Substantia nigra (tissue), 51 donors: ENCODE measurements at places on chromosomes 12 and 14.

GRCh38 chr12:84969226-84969625, 56.6 kb upstream of the SLC6A15 start:
- DNase-seq: no peak

DNA sequence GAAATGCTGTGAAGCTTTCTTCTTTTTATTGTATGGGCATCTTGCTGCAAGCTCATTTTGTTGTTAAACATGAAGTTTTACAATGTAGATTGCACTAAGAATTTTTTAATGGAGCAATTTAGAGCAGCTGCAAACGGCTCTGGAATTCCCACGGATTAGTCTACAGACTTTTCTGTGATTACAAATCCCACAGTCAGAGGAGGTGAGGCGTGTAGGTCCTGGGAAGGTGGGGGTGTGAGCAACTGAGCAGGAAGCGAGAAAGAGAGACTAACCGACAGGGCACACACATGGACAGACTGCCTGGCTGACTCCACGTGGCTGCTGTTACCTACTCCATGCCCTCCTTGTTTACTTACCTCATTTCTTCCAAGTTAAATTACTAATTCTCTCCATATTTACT, 348.5 kb downstream of the NPAS3 start:
- DNase-seq: no peak

DNA sequence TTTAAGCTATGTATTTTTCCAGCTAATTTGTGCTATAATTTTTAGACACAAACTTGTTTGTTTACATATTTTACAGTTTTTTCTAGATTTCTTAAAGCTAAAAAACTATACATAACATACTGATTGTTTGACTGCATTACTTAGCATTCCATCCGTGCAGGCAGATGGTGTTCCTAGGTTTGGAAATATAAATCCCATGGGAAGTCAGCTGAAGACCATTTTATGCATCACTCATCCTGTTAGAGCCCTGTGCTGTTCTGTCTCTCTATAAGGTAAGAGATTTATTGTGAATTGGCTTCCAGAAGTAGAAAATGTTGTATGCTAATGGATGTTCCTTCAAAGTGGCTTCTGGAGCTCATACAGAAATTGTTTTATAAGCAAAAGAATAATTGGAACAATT, 31.1 kb downstream of the RMST start:
- no peak for DNase-seq

- DNase-seq: no peak
Observed at GRCh38 chr14:63468294-63468693, 74.9 kb downstream of the PPP2R5E start.

DNA sequence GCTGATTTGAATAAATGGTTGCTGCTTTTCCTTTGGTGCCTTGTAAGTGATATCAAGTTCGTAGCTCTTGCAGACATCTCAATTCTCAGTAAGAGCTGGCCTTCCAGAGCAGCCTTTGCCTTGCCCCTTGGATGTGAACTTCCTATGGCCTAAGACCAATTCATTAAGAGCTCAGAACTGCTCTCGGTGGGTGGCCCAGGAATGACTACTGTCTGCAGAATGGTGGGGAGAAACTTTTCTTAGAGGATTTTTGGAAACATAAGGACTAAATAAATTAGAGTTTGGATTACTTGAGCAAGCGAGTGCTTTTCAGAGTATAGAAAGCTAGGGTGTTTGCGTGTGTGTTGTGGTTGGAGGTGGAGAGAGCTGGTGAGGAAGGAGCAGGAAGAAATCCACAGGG, 306.4 kb upstream of the TBX3 start:
- no peak for DNase-seq
